NCI-H82 (cell line): ENCODE measurements at places on chromosomes 3 and 15.

DNA sequence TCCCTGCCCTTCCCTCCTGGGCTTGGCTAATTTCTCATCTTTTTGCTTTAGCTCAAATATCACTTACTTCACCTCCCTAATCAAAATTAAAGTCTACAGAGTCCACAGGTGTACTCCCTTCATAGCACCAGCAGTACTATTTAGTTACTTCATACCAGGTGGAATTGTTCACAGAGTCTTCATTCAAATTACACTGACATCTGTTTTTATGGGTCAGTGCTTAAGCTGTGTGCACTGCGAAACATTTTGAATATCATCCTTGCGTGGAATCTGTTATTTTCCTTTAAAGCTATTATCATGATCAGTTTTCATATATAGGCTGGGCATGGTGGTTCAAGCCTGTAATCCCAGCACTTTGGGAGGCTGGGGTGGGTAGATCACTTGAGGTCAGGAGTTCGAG is 2.7 kb upstream of the SERF2 start:
- no peak for DNase-seq

- DNase-seq, result no peak
Observed at GRCh38 chr15:69424748-69425413, 10.7 kb downstream of the KIF23 start.

DNA sequence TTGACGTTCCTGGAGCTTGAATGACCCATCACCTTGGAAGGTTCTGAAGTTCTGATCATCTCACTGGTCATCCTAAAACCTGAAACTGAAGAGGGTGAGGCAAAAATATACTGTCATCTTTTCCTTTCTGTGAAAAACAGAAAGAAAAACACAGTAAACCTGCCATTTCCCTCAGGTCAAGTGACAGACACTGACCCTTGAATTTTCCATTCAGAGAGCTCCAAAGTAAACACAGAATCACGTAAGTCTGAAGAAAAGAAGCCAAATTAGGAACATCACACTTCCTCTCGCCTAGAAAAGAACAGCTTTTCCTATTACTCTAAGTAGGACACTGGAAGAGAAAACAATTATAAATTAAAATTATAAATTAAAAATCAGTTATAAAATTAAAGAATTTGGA is 78.7 kb upstream of the TGFBR2 start:
- DNase-seq, result no peak

DNA sequence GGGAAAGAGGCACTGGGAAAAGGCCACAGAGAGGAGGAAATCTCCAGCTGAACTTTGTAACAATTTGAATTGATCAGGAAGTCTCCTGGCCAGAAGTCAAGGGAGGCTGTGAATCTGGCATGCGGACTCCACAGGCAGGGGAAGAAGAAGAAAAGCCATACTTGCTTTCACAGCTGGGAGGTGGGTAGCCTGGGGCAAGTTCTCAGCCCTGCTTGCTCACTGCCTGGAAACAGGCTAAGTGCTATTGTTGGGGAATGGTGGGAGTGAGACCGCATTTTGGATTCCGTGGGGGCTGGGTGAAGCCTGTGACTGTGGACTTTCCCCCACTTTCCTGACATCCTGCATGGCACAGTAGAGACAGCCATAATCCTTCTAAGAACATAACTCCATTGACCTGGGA is 168.8 kb upstream of the CD96 start:
- no peak for DNase-seq

- DNase-seq, result no peak
Observed at GRCh38 chr3:195032106-195032759, 238.7 kb downstream of the XXYLT1 start.

DNA sequence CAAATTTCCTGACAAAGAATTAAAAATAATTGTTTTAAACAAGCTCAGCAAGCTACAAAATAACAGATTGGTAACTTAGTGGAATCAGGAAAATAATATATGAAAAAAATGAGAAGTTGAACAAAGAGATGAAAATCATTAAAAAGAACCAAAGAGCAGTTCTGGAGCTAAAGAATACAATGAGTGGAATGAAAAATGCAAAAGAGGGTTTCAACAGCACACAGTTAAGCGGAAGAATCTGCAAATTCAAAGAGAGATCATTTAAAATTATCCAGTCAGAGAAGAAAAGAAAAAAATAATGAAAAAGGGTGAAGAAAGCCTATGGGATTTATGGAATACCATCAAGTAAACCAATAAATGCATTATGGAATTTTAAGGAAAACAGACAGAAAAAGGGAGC is 6.2 kb upstream of the GABRR3 start:
- no peak for DNase-seq
